ENCODE measurements at places on chromosomes 5 and 9.

DNA sequence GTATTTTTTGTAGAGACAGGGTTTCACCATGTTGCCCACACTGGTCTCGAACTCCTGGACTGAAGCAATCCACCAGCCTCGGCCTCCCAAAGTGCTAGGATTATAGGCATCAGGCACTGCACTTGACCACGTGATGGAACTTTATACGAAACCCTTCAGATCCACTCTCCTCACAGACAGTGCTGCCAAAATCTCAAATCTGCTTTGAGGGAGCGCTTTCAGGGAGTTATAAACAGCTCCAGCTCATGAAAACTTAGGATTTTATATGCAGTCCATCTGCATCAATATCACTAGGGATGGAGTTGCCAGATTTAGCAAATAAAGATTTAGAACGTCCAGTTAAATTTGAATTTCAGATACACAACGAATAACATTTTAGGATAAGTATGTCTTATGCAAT, 25.0 kb upstream of the MYO10 start:
- DNase-seq = no peak

- DNase-seq = no peak
Observed at GRCh38 chr9:80649496-80649895, 1039.9 kb downstream of the TLE1 start.

- DNase-seq = no peak
Observed at GRCh38 chr5:118698774-118699173, 289.6 kb downstream of the DTWD2 start.

- DNase-seq = no peak
Observed at GRCh38 chr9:96852676-96853075, 1.6 kb downstream of the ZNF782 start.

DNA sequence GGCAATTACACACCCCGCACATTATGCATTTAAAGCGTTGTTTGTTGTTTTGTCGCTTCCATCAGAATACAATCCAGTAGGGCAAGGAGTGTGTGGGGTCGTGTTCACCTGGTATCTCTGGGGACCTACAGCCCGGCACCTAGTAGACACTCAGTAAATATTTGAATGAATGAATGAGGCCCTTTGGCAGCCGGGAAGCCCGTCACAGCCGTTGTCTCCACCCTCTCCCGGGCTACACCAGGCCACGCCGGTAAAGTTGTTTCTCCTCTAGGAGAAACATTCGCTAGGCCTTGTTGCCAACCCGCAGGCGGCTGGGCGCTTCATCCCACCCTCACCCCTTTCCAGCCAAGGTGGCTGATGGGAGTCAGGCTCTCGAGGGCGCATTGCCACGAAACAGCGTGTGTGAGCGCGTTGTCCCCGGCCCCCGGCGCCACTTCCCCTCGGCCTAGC, 876 bp upstream of the JAK2 start:
- no peak for DNase-seq

DNA sequence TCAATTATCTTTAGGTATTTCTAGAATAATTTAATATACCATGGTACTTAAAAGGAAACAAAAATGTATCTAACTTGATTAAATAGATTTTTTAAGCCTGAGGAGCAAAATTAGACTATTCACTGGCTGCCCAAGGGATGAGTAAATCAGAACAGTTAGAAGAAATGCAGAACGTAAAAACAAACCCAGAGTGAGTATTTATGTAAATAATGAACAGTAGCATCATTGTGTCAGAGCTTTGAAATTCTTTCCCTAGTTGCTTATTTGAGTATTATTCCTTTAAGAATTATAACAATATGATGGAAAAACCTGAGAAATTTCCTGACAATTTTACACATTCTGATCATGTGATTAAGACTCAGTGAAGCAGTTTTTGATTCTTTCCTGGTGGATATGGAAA, 200.9 kb downstream of the GDNF start:
- no peak for DNase-seq

DNA sequence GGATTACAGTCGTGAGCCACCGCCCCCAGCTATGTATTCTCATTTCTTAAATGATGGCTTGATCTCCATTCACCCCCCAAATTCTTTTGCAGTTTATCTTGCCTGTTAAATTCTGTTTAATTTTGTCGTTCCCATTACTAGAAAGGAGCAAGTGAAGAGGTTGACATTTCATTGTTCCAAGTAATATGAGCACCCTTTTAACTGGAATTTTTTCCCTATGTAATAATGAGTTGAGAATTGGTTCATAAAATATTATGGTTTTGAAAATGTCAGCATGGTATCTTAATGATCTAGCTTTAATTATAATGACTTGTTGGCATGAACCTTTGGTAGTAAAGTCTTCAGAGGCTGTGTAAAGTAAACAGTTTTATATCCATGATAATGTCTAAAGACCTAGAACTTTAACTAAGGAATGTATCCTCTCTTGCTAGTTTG, 37.4 kb downstream of the F2RL2 start:
- DNase-seq = no peak

DNA sequence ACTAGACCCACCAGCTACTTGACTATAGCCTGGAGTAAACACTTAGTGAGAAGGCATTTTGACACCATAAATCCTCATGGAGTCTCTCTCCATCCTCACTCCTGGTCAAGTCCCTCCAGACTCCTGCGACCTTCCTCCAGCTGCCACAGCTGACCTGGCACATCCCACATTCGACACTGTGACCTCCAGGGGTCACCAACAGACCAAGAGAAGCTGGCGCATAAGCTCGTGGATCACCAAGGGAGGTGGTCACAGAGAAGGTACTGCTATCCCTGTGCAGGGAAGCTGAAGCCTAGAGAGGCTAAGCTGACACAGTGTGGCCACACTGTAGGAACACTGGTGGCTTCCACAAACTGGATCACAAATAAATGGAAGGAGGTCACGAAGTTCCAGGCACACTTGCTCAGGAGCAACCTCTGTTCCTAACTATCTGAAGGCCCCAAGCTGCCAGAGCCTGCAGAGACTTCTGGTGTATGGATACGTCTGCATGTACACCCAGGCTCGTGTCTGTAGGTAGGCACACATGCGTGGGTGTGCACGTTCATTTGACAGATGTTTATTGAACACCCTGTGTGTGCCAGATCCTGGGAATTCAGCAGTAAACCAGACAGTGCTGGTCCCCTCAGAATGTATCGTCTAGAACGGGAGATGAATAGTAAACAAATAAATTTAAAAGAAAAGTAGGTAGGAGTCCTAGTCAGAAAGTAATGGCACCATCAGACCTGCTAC, 104.4 kb downstream of the C5orf15 start:
- DNase-seq = no peak

DNA sequence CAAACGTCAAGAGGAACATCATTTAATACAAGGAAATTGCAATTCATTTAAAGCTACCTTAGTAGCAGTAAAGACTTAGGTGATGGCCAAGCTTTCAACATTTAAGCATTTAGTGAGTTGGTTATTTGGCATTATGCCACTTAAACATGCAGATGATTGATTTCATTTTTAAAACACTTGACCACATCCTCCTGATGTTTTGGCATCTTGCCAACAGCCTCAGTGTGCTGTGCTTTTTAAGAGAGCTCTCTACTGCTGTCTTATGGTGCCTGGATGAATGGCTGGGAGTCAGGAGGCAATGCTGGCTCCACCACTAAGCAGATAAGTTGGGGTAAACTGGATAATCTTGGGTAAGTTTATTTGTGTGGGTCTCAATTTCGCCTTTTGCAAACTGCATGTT, 364.5 kb downstream of the MAN2A1 start:
- peak; percentile 61 for DNase-seq

DNA sequence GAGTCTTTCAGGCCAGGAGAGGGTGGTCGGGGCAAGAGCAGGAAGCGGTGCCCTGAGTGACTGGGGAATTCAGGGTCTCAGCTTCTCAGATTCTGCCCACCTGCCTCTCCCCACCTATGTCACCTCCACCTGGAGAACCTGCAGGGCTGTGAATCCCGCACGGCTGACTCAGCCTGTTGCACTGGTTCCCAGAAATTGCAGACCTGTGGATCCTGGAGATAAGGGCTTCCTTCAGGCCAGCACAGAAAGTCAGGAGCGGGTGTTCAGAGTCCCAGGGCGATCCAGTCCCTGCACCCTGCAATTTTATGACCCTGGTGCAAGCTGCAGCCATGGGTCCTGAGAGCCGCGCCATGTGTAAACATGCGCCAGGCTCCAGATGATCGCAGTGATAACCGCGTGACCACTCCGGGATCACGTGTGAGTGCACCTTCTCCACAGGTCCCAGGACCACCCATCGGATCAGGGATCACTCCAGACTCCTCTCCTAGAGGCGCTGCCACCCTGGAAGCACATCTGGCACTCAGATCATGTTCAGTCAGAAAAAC, 17.8 kb downstream of the IRX4 start:
- DNase-seq = no peak

DNA sequence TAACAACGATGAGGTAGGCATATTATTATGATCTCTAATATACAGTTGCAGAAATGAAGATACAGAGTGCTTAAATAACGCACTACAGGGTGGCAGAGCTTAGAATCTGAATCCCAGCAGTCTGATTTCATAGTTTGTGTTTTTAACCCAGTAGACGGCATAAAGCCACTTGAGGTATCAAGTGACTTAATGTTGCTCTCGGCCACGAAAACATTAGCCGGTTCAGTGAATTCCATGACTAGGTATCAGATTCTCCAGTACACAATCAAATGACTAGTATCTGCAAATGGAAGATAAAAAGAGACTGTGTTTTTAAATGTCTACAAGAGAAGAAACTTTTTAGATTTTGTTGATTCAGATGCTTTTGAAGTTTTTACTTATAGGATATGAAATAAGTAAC, 24.8 kb downstream of the SMC2 start:
- no peak for DNase-seq

DNA sequence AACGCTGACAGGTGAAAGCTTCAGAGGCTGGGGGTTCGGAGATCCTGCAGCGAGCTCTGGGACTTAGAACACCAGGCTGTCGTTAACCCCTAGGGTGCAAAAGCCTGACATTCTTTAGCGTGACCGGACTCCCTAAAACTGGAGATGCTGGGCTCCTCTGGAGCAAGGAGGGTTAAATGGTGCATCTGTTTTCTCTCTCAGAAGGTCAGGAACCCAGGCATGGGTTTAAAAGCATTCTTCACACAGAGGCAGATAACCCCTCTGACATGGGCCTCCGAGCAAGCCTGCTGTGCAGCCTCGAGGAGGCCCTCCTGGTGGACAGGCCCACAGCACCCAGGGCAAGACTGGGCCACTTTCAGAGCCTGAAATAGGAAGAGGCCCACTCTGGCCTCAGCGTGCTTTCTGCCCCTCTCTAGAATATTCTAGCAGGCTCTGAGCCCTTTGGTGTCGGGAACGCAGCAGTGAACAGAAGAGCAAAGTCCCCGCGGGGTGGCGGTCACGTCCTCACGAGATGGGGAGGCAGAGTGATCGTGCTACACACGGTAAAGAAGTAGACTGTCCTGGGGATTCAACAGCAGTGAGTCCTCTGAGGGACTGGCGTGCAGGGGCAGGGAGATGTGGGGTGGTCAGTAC, 124.8 kb downstream of the COL23A1 start:
- no peak for DNase-seq

DNA sequence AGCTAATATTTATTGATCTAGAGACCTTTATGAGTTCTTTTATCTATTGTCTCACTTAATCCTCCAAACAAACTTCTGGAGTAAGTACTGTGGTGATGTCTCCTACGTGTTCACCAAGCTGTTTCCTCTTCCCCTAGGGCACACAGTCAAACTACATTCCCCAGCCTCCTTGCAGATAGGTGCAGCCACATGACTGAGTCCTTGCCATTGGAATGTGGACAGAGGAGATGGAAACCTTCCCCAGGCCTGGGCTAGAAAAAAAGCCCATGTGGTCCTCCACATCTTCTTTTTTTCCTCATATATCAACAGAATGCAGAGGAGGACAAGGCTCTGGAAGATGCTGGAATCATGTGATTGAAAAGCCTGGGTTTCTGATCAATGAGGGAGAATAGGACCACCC, 88.0 kb downstream of the ANKRD55 start:
- no peak for DNase-seq

GRCh38 chr5:72180925-72181324, 73.7 kb downstream of the MAP1B start:
- no peak for DNase-seq

- DNase-seq = no peak
Observed at GRCh38 chr5:88304356-88304755, 35.7 kb upstream of the TMEM161B start.

GRCh38 chr5:168609806-168610482, 30.8 kb upstream of the PANK3 start:
- no peak for DNase-seq

GRCh38 chr5:159123700-159124099, 24.0 kb upstream of the EBF1 start:
- DNase-seq = no peak

DNA sequence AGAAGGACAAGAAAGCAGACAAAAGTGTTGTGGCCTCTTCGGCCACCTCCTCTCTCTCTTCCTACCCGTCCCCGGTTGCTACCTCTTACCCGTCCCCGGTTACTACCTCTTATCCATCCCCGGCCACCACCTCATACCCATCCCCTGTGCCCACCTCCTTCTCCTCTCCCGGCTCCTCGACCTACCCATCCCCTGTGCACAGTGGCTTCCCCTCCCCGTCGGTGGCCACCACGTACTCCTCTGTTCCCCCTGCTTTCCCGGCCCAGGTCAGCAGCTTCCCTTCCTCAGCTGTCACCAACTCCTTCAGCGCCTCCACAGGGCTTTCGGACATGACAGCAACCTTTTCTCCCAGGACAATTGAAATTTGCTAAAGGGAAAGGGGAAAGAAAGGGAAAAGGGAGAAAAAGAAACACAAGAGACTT, 2.4 kb downstream of the EGR1 start:
- DNase-seq = no peak

DNA sequence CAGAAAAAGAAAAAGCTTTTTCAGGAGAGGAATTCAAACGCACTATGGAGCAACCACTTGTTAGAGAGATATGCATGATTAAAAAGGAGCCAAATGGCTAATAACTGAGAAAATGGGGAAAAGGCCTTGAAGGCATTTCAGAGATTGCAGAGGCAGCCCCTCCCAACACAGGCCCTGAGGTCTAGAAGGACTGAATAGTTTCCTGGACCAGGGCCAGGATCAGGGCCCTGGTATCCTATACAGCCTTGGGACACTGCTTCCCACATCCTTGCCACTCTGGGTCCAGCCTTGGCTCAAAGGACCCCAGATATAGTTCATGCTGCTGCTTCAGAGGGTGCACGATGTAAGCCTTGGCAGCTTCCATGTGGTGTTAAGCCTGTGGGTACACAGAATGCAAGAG, 20.7 kb upstream of the FEM1C start:
- DNase-seq = no peak

DNA sequence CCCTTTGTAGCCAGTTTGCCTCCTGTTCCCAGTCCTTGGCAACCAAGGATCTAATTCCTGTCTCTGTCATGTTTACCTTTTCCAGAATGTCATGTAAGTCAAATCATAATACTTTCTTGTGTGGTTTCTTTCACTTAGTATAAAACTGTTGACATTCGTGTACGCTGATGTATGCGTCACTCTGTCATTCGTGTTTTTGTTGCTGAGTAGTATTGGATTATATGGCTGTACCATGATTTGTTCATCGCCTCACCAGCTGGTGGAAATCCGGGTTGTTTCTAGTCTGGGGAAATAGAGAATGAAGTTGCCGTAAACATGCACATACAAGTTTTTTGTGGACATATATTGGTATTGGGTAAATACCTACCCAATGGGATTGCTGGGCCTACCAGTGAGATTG, 97.4 kb downstream of the ANGPTL2 start:
- no peak for DNase-seq

Data from activated naive CD4-positive, alpha-beta T cell treated with anti-CD3 and anti-CD28 coated beads, Interleukin-2, amount 50 U/mL, for 16 hours (primary cell).